Activated naive CD4-positive, alpha-beta T cell treated with anti-CD3 and anti-CD28 coated beads, Interleukin-2, amount 50 U/mL, for 72 hours (primary cell): ENCODE measurements at places on chromosomes 7 and 10. TPM values are rescaled to one million over a fixed set of nuclear protein-coding genes. Genes with fewer than 3 reads are reported as not detected.
A peak's percentile ranks its signal among the peaks of the same experiment; 100 is the strongest.

DNA sequence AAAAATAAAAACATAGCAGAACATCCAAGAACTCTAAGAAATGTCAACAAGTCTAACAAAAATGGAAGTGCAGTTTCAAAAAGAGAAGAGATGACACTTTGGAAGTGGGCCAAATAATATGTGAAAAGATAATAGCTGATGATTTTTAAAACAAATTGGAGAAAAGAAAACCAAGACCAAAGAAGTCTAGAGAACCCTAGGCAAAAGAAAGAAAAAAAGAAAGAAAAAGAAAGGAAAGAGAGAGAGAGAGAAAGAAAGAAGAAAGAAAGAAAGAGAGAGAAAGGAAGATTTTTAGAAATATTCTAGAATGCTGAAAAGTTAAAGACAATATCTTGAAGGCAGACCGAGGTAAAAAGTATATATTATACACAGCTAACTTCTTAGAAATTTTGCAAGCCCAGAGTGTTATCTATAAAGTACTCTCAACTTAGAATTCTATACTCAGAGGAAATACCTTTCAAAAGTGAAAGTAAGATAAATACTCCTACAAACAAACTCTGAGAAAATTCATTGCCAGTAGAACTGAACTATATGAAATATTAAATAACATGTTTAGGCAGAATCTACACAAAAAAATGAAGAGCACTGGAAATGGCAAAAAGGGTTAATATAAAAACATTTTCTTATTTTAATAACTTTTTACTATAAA is 138.7 kb upstream of the SMIM30 start:
- no peak for DNase-seq

DNA sequence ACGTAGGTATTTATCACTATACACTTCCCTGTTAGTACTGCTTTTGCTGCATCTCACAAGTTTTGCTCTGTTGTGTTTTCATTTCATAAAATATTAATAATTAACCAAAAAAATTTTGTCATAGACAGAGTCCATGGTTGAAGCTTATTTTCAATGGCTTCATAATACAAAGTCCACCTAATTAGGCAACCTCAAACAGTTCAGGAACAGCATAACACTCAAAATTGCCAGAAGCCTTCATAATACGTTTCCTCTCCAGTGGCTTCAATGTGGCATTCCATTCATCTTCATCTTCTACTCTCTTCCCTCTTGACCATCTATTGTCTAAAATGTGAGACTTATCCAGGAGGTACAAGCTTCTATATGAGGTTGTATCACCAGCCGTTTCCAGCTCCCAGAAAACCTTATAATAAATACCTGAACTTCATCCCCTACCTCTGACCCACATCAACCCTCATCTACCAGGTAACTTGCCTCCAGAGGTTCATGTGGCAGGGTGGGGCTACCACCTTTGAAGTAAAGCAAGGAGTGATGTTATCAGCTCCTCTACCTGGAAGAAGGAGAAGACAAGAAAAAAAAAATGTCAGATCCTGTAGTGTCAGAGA is 337.3 kb downstream of the MALRD1 start:
- no peak for DNase-seq

Gene COL17A1
- not detected for total RNA-seq

Gene H2BK1
- total RNA-seq = not detected

DNA sequence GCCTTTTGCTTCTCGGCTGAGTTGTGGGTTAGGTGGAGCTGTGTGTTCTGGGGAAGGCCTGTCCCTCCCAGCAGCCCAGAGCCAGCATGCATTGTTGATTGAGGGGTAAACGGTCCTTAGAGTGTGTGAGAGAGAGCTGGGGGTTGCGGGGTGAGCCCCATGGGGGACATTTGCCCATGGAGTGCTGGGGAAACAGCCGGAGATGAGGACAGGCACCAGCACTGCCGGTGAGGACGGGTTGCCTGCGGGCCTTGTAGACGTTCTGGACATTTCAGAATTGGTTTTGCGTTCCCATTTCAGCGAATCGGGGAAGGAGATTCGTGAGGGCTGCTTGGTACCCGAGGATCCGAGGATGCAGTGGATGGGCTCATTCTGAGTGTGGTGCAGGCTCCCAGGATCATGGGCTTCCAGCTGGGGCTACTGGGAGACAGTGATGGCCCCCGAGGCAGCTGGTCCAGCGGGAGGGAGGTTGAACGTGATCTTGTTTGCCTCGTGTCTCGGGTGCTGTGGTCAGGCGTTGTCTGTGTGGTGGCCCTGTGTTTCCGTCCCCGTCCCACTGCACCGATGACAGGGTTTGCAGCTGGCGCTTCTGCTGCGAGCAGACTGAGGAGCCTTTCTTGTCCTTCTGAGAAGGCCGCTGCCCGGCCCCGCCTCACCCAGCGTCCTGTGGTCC is 113.9 kb downstream of the CYTH3 start:
- DNase-seq = no peak

DNA sequence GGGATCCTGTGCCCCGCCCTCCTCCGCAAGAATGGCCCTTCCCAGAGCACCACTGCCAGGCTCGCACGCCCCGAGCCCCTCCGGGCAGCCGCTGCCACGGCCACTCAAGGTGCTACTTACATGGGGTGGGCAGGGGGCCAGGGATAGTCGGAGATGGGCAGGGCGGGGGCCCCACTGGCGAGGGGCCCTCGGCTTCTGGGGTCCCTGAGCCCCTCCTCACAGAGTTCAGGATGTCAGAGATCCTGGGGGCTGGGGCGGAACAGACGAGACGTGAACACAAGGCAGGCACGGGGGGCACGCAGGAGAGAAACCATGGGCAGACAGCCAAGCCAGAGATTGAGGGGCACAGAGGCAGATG is 25.6 kb downstream of the YKT6 start:
- no peak for DNase-seq

GRCh38 chr7:51949726-51950644 is 633.4 kb upstream of the COBL start:
- no peak for DNase-seq

DNA sequence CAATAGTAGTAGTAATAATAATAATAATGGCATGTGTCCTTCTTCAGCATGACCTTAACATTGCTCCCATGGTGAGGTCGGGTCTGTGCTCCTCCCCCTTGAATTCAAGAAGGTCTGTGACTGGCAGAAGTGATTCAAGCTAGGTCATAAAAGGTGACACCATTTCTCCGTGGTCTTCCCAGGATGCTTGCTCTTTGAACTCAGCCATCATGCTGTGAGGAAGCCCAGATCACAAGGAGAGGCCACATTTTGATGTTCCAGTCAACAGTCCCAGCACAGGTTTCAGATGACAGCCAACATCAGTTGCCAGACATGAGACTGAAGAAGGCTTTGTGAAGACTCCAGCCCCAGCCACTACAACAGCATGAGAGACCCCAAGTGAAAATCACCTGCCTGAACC is 83.9 kb downstream of the SEPTIN14 start:
- DNase-seq = no peak

DNA sequence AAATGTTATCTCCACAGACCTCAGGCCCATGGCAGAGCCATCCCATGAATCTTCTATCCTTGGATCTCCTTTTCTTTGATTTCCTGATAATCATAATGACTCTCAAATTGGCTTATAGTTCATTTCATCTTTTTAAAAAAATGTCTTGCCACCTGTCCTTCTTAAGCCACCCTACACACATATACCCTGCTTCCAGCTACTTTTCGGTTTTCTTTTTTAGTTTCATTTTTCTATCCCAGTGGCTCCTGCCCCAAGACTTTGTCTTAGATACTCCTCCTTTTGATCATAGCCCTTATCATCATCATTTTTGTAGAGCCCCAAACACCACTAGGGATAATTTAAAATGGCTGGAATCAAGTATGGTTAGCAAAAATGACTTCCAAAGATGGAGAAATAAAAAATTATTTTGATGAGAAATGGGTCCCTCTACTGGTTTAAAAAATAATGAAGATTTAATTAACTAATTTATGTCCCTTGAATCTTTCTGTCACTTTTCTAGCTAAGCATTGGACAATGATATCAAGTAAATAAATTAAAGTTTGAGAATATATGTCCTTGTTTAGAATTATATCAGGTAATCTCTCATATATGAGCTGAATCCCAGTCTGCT is 277.3 kb upstream of the SEMA3D start:
- no peak for DNase-seq

- DNase-seq = peak; percentile 67
Measured at GRCh38 chr7:129635300-129636029, 23.9 kb downstream of the NRF1 start.

Gene HGF
- not detected for total RNA-seq

DNA sequence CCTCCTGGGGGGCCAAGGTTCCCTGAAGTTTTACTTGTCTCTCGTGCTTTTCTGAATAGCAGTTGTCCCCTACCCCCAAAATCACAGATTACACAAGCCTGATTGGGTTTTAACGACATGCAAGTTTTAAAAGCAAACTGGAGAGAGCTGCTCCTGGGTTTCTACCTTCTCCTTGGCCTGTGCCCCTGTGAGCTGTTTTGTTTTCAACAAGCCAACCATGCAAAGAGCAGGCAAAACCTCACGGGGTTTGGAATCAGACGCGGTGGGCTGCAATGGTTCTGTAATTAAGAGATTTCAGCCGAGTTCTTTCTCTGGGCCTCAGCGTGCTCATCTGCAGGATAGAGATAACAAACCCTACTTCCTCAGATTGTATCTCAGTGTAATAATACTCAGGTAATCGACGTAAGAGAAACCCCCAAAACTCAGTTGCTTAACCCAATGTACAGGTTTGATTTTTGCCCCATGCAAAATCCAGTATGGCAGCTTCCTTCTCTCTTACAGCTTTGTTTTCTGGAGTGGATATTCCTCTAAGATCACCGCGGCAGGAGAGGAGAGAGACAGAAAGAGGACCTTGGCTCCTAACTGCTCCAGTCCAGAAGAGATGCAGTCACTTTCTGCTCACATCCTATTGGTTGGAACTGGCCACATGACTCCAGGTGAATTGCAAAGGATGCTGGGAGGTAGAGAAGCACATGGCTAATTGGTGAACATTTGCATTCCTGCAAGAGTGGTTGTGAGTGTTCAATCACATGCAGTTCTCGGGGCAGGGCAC is 42.0 kb downstream of the MYL10 start:
- no peak for DNase-seq
